ENCODE measurements at places on chromosomes 1 and 21.

GRCh38 chr1:75130865-75131564 is 3.2 kb upstream of the LHX8 start:
- no peak for DNase-seq

DNA sequence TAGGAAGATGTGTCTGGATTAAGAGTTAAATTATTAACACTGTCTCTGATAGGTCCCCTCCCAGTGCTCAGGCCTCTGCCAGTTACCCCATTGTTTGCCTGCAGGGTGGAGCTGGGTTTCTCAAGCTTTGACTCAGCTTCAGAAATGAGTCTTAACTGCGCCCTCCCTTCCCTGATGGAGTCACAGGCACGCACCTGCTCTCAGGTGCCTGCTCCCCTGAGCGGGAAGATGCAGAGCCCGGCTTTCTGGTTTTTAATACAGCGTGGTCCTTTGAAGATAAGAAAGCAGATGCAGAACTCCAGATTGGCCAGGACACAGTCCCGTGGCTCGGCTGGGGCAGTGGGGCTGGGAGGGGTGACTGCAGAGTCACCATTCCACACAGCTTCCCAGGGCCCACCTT is 3.2 kb upstream of the SPRR4 start:
- no peak for DNase-seq

DNA sequence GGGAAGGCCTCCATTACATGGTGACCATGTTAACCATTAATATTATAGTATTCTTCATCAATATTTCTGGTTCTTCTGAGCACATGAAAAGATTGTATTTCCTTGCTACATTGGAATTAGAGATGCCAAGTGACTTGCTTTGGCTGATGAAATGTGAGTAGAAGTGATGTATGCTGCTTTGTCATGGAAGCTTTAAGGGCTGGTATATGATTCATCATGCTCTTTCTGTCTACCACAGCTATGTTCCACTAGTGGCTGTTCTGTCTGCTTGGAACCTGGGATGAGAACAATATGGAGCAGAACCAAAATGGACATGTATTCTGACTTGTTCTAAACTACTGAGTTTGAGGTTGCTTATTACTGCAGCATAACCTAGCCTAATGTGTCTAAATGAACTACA is 163.3 kb downstream of the TM2D1 start:
- no peak for DNase-seq

- no peak for DNase-seq
Observed at GRCh38 chr1:146039844-146040194, 18.3 kb upstream of the HJV start.

- DNase-seq: no peak
Observed at GRCh38 chr1:246035060-246035541, 472.0 kb downstream of the SMYD3 start.

DNA sequence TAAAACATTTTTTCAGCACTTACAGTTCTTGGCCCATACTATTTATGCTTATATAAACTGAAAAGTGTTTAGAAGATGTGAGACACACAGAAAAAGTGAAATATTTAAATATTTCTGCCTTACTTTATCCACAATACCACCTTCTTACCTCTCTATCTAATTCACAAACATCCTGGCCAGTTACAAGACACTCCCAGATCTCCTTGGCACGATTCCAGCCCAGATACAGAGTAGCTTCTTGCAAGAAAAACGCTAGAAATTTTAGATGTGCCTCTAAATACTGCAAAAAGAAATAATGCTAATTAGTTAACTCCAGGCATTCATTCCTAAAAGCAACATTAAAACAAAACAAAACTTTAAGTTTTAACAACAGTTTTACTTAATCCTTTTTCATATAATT is 68.4 kb downstream of the USP24 start:
- DNase-seq: peak; percentile 98

- DNase-seq: no peak
Observed at GRCh38 chr1:110380672-110381283, 10.0 kb downstream of the SLC16A4 start.

GRCh38 chr1:173775578-173776226 is 48.8 kb upstream of the DARS2 start:
- DNase-seq: no peak

- no peak for DNase-seq
Observed at GRCh38 chr1:204475656-204476432, 18.8 kb downstream of the PIK3C2B start.

GRCh38 chr1:155083865-155084721 is 5.5 kb downstream of the EFNA3 start:
- DNase-seq: peak; percentile 75

- DNase-seq: no peak
Observed at GRCh38 chr21:34530261-34530660, 18.3 kb upstream of the KCNE1 start.

DNA sequence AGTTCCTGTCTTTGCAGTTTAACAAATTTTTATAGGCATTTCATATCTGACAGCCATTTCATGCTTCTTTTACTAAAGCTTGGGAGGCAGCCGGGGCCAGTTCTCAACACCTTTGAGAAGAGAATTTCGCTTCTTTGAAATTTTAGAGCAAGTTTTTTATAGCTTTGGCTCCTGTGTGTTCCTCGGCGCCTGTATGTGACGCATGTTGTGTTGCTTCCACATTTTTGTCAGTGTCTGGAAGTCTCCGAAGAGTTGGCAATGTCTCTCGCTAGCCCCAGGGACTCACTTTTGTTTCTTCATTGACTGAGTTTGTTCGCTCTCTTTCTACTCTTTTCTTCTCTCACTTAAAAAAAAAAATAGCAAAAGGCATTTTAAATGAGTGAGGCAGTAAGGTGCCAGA is 386.9 kb upstream of the PLXNA2 start:
- DNase-seq: no peak

DNA sequence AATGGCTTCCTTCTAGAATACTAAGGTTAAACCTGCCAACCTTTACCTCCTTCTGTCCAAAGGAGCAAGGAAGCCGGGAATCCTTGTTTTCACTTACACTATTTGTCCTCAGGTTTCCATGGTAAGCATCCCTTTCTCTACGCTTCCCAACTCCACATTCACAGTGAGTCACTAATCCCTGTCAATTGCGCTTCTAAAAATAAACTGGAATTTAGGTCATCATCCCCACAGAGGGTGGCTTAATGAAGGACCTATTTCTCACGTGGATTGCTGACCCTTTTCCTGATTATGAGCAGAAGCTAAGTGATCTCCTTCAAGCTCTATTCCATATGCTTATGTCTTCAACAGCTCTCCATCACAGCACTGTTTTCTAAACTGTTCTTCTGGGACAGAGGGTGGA is 39.9 kb upstream of the ABCA4 start:
- DNase-seq: no peak

DNA sequence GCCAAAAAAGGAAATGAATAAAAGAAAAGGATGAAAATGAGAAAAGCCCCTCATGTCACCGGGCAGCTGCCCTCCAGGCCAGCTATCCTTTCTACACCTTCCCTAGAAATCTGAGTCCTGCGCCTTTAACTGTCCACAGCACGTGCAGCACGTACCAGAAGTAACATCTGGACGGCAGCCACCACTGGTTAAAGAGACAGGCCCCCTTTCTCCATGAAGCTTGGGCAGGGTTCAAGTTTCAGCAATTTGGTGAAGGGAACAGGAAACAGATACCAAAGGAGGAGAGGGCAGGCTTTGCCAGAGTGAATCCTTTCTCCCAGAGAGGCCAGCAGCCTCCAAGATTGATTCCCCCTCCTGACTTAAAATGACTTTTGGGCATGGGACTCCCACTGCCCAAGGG is 3.6 kb upstream of the KIAA2013 start:
- DNase-seq: peak; percentile 41

DNA sequence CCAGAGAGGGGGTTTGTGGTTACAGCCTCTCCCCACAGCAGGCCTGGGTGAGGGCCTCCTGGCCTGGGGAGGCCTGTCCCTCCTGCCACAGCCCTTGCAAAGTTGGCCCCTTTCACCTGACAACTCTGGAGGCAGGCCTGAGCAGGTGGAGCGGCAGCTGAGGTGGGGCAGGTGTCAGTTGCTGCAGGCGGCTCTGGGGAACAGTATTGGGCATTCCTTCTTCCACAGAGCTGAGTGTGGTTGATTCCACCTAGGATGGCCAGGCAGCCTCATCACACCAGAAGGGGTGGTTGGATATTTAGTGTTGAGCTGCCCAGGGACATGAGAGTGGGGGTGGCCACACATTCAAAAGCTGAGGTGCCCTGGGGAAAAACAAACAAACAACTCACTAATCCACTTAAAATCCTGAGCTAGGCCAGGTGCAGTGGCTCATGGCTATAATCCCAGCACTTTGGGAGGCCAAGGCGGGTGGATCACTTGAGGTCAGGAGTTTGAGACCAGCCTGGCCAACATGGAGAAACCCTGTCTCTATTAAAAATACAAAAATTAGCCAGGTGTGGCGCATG is 31.1 kb downstream of the PIGP start:
- no peak for DNase-seq

- no peak for DNase-seq
Observed at GRCh38 chr1:165006831-165007230, 349.7 kb downstream of the LMX1A start.

DNA sequence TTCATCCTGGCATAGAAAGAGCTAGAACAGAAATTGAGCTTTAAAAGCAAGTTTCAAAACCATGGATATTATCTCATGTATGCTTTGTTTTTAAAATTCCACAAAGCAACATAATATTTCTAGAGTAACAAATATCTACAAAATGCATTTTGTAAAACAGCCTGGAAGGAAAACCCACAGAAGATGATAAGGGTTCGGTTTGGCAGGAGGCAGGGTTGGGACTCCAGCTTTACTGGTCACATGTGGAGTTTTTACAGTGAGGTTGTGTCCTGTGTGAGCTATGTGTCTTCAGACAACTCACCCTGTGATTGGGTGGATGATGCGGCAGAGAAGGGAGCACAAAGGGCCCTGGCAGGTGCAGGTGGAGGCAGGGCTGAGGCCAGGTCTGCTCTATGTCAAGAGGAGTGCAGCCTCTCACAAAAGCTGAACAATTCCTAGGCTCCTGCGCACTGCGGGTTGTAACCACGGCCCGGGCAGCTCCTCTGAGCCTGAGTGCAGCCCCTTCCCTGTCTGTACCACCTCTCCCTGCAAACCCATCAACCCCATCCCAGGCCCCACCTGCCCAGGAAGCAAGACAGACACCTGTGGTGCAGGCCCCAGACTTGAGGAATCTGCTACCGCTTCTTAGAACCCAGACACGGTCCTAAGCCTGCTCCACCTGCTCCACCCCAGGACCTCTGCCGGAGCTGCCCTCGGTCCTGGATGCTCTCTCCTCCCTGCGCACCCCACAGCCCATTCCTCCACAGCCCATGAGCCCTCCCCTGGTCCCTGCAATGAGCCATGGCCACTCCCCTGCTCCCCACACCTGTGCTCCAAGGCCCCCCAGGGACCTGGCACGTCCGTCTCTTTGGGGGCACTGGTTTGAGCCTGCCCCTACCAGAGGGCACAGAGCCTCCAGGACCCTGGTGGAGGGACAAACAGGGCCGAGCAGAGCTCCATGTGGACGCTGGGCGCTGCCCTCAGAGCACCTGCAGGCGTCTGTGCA is 2.8 kb upstream of the COL18A1 start:
- DNase-seq: no peak

DNA sequence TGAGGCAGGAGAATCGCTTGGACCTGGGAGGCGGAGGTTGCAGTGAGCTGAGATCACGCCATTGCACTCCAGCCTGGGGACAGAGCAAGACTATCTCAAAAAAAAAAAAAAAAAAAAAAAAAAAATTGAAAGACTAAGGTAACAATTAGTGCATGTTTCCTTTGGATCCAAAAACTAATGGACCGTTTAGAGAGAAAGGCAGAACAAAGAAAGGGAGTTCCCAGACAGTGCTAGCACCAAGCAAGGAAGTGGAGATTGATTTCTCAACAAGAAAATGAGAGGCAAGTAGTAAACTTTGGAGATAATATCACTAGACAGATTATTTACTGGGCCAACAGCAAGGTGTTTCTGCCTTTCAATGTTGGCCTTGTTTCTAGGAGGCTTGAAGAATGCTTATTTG is 24.2 kb downstream of the ATP1B1 start:
- no peak for DNase-seq

DNA sequence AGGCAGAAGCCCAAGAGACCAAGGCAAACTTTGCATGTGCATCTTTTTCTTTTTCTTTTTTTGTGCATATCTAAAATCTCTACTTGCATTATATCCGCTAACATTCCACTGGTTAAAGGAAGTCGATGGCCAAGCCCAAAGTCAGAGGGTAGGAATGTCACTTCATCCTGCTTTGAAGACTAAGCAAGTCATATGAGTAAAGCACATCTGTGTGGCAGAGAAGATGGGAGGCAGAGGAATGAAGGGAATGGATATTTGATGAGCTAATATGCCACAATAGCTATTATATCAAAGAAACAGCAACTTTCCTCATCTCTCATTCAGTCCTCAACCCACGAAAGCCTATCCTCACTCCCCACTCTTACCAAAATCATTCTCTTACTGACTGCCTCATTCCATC is 59.3 kb downstream of the RNF220 start:
- DNase-seq: no peak

DNA sequence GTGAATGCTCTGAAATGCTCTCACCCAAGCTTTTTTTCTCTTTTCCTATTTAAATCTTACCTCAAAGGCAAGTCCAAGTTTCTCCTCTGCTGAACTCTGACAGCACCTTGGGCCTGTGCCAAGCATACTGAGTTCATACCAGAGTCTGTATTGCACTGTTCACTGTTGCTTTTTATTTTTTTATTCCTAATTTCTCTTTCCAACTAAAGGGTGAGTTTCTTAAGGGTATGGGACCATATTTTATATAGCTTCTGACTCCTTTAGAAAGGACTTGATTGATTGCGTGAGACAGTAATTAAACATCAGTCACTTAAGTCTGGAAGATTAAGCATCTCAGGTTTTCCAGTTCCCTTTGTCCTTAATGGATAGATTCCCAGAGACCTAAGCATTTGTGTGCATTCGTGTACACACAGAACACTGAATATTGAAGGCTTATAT is 69.9 kb downstream of the CACHD1 start:
- DNase-seq: no peak

GRCh38 chr21:32929633-32930038 is 96.1 kb upstream of the OLIG2 start:
- no peak for DNase-seq

DNA sequence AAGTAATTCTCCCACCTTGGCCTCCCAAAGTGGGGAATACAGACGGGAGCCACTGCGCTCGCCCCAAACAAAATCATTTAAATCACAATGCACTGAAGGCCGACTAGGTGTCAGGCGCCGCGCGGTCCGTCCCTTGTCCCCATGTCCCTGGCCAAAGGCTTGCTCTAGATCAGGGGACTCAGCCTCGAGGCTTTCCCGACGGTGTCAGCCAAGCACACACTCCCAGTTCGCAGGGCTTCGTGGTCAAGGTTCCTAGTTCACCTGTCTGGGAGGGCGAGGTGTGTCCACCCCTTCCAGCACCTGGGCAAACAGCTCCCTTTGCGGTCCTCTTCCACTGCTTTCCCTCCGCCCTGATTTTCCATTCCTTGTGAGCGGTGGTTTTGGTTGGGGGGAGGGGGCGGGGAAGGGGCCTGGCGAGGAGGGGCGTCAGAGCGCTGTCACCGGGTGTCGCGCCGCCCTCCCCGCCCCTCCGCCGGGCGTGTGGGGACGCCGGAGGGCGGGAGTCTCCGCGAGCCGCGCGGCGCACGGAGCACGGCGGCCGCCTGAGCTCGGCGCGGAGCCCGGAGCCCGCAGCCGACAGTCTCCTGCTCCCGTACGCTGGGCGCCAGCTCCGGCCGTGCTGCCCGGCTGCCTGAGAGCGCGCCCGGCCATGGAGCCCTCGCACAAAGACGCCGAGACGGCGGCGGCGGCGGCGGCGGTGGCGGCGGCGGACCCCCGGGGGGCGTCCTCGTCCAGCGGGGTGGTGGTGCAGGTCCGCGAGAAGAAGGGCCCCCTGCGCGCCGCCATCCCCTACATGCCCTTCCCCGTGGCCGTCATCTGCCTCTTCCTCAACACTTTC is at the start of gene STUM:
TSS of gene STUM (plus strand) at position 509 of the 838 bp plus-strand sequence. CDS start at position 650, 141 bp downstream.
- DNase-seq: no peak

GRCh38 chr1:160904783-160905616 is 20.0 kb upstream of the ITLN1 start:
- DNase-seq: no peak

GRCh38 chr1:244077473-244078220 is 26.6 kb downstream of the ZBTB18 start:
- DNase-seq: no peak
